ENCODE measurements at places on chromosomes 1 and 21.

- no peak for DNase-seq
These were observed 2.9 kb downstream of the ADAMTS1 start for GRCh38 chr21:26842300-26842699.

GRCh38 chr1:29629401-29629800 lies 393.1 kb downstream of the PTPRU start:
- DNase-seq: no peak

- DNase-seq: no peak
These were observed 45.1 kb downstream of the MAP3K7CL start for GRCh38 chr21:29175408-29176134.

DNA sequence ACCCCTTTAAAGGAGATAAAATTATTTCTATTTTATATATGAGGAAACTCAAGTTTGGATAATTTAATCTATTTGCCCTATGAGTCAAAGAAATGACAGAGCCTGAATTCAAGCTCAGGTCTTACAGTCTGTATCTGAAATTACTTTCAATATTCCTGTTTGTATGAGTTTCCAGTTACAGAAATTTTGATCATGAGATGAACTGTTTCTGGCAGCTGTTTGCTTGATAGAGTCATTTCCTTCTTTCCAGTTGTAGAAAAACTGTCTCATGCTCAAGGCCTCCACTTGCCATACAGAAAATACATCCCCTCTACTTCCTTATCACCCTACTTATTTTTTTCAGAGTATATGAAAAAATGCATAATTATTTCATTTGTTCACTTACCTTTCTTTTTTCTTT lies 87.6 kb downstream of the PTPRC start:
- no peak for DNase-seq

DNA sequence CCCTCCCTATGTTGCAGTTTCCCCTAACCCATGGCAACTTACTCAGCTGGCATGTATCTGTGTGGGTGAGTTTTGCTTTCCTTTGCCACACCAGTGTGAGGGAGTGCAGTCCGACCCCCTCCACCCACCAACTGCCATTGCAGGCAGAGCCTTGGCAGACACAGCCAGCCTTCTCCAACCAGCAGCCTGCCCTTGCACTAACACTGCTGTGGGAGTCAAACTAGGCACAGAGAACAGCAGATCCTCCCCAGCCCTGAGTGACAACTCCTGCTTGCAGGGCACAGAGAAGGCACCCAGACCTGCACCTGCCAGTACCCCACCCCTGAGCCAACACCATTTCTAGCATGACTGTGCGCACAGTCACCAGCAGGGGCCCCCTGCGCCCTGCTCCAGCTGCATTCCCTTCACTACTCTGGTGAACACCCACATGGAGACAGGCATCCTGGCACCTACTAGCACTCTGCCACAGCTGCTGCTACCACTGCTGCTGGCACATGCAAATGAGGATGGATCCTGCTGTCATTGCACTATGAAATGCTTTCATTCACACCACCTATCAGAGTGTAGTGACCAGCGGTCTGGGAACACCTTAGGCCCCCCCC lies 98.4 kb downstream of the MAGI3 start:
- no peak for DNase-seq

DNA sequence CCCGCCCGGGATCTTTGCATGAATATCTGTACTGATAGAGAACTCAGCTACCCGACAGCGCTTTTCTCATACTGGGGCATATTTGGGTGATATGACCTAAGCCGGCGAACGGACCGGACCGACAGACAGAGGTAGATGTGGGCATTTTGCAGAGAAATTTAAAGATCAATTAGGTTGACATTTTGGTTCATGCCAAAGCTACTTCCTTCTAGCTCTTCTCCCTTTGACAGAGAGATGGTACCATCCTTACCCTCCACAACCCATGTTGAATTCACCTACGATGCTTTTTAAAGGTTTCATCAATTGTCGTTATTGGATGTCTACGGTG lies 459 bp downstream of the ARV1 start:
- DNase-seq: no peak

DNA sequence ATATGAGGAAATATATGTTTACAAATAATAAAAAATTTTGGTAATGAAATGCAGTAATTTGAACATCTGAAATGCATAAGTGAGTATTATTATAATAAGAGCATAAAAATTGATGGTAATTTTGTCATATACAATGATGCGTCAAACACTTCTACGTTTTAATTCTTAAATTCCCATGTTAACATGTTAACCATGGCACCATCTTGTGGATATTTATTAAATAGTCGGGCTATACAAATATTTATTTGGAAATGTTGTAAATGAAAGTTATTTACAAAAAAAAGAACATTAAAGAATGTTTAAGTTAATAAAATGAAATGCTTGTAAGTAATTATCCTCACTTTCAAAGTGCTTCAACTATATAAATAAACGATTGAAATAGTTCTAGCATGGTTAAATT lies 57.2 kb upstream of the C1orf185 start:
- DNase-seq: no peak

GRCh38 chr21:39079617-39080016 lies 103.6 kb downstream of the PSMG1 start:
- DNase-seq: no peak

DNA sequence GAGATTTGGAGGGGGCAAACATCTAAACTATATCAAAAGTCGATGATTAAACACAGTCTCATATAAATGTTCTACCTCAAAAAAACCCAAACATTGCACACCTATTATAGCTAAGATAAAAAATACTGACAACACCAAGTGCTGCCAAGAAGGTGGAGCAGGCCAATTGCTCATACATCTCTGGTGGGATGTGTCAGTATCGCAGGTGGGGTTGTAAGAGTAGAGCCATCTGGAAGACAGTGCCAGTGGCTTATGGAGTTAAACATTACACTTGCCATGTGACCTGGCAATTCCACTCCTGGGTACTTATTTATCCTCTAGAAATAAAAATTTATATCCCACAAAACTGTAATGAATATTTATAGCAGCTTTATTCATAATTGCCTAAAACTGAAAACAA lies 213.4 kb downstream of the DISC1 start:
- no peak for DNase-seq

Data from glutamatergic neuron (in vitro differentiated cells).